SK-MEL-5 (cell line): ENCODE measurements at places on chromosomes 3 and 15. TPM values are rescaled to one million over a fixed set of nuclear protein-coding genes. Genes with fewer than 3 reads are reported as not detected.

Gene MAPK6
- 48.2 and 54.5 TPM in 2 replicates for total RNA-seq

Gene B2M
- 1,639 and 1,647 TPM in 2 replicates for total RNA-seq

Gene KIF15
- 10.0 and 12.8 TPM in 2 replicates for total RNA-seq

Gene SPINK8
- total RNA-seq, result not detected in 2 replicates

Gene SMAD6
- 3.2 and 4.6 TPM in 2 replicates for total RNA-seq

Gene IMPG2
- 0.03 TPM in 1 of 2 replicates, not detected in the other for total RNA-seq
